ENCODE measurements at places on chromosomes 4 and X.
A peak's percentile ranks its signal among the peaks of the same experiment; 100 is the strongest.

GRCh38 chr4:4259484-4260100, 11.6 kb upstream of the TMEM128 start:
- no peak for DNase-seq

DNA sequence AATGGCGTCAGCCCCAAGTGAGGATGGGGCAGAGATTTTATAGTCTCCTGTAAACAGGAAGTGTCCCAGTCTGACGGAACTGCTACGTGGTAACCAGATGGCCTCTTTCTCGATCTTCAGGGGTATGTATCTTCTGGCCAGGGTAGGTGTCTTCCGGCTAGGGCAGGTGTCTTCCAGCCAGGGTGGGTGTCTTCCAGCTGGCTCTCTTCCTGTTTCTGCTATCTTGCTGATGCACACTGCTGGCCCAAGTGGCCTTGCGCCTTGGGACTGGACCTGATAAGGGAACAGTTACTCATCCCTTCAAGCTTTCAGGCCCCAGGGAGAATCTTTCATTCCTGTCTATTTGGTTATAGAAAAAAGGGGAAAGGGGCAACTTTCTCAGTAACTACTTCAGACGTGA, 178.7 kb upstream of the MAGEE2 start:
- DNase-seq, result no peak

GRCh38 chrX:138763761-138764160, 52.2 kb upstream of the FGF13 start:
- DNase-seq, result no peak

GRCh38 chrX:150146271-150146896, 208.1 kb upstream of the EOLA2 start:
- no peak for DNase-seq

- no peak for DNase-seq
Measured at GRCh38 chr4:835148-836002, 9.4 kb upstream of the CPLX1 start.

GRCh38 chrX:112819008-112819640, 21.5 kb downstream of the AMOT start:
- DNase-seq, result no peak

GRCh38 chr4:133938061-133938460, 263.5 kb downstream of the PABPC4L start:
- DNase-seq, result no peak

DNA sequence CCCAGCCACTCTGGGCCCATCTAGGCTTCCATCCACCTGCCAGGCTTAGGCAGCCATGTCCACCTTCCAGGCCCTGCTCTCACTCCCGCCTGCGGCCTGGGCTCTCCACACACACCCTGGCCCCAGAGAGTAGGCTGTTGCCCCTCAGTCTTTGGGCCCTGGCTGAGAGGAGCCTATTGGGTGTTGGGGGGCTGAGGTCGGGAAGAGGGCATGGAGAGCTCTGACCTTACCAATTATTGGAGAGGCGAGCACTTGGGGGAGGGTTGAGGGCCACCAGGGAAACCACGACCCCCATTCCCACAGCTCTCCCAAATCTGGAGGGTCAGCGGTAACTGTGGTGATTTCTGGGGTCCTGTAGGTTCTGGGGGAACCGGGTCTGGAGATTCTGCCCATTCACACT, 38.2 kb downstream of the HTRA3 start:
- DNase-seq, result no peak

DNA sequence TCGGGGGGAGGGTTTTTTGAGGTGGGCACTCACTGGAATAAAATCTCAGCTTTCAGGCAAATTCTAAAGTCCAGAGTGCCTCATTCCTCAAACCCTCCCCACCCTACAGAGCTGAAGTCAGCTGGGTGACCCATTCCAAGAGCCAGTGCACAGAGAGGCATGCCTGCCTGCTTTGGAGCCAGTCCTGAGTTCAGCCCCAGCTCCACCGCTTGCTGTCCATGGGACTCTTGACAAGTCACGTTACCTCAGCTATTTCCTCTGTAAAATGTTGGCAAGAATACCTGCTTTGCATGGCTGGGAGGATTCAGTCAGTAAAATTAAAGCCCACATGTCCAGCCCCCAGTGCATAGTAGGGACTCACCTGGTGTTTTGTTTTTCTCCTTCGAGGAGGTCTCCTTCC, 125.9 kb upstream of the PJA1 start:
- no peak for DNase-seq

GRCh38 chrX:133555782-133556458, 140.6 kb upstream of the GPC4 start:
- DNase-seq, result no peak

DNA sequence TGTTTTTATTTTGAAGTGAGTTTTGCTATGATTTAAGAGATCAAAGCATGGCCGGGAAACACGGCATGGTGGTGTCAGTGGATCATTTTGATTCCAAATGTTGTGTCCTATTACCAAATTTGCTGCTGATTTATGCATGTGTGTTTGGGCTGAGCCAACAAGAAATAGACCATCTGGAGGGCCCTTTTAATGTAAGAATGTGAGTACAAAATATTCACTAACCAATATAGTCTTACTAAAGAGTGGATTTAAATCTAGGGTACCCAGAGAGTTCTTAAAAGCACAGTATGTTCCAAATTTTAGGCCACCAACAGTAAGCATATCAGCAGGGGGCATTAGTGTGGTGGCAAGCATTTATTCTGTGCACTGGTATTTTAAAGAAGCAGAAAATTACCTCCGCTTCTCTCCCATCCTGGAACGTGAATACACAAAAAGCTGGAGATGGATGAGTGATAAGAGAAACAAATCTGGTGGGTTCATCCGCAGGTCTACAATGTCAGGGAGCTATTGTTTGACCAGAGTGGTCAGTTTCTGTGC, 444.4 kb upstream of the IGFBP7 start:
- DNase-seq, result no peak

DNA sequence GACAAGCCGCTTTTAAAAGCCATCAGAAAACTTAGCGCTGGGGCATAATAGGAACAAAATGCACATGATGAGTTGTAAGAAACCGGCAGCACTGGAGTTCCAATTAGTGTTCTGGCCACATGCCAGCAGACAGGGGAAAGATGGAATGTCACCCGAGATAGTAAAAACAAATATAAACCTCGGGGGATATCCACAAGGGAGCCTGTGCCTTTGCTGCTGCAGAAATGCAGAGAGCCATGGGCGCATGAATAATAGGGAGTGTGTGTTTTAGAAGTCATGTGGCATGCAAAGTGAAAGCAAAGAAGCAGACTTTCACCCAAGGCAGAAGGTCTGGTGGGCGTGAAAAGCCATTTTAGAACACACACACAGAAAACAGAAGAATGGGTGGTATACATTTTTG, 19.1 kb downstream of the GPRASP3 start:
- DNase-seq, result no peak

- no peak for DNase-seq
Measured at GRCh38 chr4:2685541-2685940, 70.6 kb downstream of the TNIP2 start.

GRCh38 chrX:48910926-48911411, 477 bp downstream of the SLC35A2 start:
- DNase-seq, result peak; percentile 32

DNA sequence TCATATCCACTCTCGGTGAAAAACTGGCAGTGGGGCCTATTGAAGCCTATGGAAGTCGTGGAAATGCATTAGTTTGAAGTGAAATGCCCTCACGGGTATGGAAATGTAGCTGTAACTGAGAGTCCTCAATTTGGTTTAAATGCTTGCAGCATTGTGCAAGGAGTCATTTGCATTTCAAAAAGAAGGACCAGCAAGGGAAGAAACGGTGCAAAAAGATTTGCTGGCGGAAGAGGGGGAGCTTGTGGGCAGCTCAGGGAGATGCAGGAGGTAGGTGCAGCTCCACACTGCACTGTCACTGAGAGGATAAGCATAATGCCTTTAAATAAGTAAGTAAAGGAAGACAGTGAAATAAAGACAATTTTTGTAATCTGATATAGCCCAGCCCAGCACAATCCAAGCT, 400.4 kb upstream of the DIPK2B start:
- no peak for DNase-seq

- DNase-seq, result peak; percentile 46
Measured at GRCh38 chr4:47444031-47444430, 19.5 kb downstream of the COMMD8 start.

DNA sequence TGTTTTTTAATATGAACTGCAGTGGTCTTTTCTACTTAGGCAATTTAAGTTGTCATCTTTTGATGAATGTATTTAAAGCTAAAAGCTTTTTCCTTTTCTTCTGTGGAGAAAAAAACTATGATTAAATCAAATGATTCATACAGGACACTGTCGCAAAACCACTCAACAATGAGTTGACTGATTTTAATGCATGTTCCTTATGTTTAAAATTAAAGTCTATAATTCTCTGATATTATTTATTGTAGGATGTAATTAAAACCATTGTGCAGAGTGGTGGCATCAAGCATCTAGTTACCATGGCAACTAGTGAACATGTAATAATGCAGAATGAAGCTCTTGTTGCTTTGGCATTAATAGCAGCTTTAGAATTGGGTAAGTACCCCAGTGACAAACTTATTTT, 172.5 kb downstream of the RAP1GDS1 start:
- no peak for DNase-seq

DNA sequence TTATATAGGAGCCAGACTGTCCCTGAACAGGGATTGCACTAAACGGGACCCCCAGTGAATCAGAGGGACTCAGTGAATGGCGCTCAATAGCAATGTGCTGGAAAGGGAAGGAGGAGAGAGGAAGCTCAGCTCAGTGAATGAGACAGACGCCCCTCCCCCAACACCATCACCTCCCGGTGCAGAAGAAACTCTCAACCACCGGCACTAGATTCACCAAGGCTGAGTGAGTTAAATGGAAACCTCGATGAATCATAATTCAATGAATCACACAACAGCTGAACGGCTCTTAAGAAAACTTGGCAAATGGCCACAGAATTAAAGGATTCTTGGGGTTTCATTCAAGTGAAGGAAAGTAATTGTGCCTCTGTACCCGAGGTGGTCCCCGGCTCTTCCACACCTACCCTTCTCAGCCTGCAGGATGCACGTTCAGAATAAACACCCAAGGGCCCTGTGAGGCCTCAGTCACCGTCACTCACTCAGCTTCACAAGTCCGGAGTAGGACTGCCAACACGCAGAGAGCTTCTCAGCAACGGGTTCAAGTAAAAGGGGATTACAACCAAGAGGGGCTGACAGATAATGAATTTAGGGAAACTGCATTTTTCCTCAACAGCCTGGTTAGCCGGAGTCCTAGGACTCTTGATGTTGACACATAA, 29.3 kb downstream of the CRMP1 start:
- no peak for DNase-seq

DNA sequence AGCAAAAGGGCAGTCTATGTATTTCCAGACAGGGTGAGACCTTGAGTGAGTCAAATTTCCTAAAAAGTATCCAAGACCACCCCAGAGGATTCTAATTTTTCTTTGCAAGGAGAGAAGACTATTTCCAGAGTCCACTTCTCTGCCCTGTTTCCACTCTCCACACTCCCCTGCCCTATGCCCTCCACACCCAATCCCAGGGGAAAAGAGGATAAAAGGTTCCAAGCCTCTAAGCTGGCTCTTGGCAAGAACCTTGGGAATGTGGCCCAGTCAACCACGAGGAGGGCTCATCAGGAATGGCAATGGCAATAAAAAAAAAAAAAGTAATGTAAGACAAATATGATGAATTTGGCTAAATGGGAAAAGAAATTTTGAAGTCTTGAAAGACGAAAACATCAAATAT, 65.9 kb downstream of the SRPX start:
- no peak for DNase-seq

- DNase-seq, result no peak
Measured at GRCh38 chr4:5435823-5436222, 272.5 kb downstream of the EVC2 start.

GRCh38 chr4:90990284-90990683, 863.1 kb downstream of the CCSER1 start:
- no peak for DNase-seq

- no peak for DNase-seq
Measured at GRCh38 chr4:107392951-107393350, 327.1 kb downstream of the PAPSS1 start.

GRCh38 chr4:2882341-2882740, 38.7 kb downstream of the ADD1 start:
- DNase-seq, result no peak

- DNase-seq, result no peak
Measured at GRCh38 chr4:48360285-48361011, 19.1 kb downstream of the SLAIN2 start.

DNA sequence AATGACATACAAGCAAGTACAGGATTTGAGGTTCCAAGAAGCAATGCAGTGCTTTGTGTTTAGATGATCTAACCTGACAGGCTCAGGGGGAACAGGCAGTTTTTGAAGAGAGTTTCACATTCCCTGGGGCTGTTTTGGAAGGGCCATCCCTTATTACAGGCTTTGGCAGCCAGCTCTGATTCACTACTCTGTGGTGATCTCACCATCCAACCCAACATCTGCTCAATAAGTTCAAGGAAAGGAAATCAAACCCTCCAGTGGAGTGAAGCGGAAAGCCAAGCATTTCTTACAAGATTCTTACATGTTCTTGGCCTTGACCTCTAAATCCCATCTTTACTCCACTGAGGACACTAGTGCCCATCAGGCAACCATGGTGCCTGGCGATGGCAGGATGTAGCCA, 7.5 kb downstream of the IDS start:
- DNase-seq, result no peak

DNA sequence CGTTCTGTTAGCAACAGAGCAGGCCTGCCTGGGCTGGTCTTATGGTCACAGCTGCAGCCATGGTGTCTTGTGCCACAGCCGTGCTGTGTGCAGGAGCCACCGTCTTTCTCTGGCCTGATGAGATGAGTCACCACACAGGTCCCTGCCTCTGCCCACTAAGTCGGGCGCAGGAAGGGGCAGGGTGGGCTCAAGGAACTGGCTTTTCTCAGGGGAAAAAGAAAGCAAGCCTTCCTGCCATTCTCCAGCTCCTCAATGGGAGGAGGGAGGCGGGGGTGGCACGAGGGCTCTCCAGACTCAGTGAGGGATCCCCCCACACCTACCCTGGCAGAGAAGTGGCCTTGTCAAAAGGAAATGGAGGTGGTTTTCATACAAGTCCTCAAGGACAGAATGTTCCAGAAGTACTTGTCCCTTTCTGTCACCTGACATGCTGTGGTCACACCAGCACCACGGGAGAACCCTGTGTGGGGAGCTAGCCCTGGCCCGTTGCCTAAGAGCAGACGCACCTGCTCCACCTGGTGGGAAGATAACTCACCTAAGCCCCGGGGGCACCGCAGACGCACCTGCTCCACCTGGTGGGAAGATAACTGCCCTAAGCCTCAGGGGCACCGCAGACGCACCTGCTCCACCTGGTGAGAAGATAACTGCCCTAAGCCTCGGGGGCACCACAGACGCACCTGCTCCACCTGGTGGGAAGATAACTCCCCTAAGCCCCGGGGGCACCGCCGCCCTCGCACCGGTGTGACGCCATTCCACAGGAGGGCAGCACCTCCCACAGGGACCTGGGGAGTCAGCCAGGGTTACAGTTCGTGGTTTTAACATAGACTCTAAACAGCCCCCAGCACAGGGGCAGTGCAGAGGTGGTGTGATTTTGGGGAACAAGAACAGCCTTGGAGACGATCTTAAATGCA, 18.5 kb downstream of the UVSSA start:
- DNase-seq, result no peak

DNA sequence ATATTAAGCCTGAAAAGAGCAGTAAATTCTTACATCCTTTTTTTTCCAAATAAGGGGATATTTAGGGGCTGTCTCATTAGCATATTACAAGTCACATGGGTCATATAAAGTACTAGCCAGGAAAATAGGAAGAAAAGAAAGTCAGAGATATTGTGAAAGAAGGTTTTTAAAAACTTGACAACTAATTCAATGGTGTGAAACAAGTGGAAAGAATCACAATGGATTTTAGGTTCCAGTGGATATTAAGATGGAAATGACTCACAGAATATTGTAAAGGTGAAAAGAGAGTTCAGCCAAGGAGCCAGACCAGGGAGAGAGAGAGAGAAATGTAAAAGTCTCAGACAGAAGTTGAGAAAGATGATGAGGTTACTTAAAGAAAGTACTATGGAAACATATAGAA, 297.2 kb downstream of the IQCM start:
- no peak for DNase-seq
